ENCODE measurements at places on chromosomes 12 and 14.
A peak's percentile ranks its signal among the peaks of the same experiment; 100 is the strongest.

DNA sequence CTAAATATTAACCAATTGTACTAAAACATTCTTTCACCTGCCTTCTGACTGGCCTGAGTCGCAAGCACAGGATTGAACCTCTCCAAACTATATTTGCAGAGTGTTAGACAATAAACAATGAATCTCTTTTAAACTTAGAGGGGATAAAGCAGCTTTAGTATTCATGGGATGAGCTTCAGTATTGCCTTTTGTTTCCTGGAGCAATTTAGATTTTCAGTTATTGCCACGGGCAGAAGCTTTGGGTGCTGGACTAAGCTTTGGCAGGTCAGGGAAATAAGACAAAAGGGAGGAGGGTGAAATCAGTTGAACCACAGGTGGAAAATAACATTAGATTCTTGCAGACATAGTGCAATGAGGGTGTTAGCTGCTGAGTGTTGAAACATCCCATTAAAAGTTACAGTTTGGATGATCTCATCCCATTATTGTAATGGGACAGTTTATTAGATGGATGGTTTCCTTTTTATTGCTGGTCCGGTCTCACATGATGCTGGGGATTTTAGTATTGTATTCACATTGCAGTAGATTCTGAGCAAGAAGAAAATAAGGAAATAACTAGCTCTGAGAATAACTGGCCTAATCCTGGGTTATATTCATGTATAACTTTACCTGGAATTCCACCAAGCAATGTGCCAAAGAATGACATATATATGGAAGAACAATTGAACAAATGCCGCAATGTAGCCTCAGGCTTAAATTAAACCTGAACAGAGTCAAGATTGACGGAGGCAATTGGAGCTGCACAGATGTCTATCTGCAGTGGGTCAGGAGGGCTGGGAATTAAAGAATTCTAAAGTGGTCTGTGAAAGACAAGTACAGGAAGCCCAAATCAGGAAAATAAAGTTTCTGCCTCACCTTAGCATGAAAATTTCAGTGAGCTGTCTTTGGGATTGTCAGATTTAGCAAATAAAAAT, 1092.8 kb upstream of the SEL1L start:
- DNase-seq, result no peak

GRCh38 chr14:79040790-79041189, 870.6 kb downstream of the NRXN3 start:
- no peak for DNase-seq

GRCh38 chr14:28365510-28365909, 401.1 kb upstream of the FOXG1 start:
- no peak for DNase-seq

DNA sequence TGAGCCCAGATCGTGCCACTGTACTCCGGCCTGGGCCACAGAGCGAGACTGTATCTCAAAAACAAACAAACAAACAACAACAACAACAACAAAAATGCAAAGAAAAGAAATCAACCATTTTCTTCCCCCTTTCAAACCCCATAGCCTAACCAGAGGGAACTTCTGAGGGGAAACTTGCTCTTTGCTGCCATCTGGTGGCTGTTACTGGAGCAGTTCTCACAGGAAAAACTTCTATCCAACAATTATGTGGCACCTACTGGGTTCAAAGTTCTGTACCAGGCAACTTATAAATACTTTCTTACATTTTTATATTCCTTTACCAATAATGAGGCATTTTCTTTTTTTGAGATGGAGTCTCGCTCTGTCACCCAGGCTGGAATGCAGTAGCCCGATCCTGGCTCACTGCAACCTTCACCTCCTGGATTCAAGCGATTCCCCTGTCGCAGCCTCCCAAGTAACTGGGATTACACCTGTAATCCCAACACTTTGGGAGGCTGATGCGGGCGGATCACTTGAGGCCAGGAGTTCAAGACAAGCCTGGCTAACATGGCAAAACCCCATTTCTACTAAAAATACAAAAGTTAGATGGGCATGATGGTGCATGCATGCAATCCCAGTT, 50.9 kb upstream of the BICDL1 start:
- DNase-seq, result peak; percentile 10

DNA sequence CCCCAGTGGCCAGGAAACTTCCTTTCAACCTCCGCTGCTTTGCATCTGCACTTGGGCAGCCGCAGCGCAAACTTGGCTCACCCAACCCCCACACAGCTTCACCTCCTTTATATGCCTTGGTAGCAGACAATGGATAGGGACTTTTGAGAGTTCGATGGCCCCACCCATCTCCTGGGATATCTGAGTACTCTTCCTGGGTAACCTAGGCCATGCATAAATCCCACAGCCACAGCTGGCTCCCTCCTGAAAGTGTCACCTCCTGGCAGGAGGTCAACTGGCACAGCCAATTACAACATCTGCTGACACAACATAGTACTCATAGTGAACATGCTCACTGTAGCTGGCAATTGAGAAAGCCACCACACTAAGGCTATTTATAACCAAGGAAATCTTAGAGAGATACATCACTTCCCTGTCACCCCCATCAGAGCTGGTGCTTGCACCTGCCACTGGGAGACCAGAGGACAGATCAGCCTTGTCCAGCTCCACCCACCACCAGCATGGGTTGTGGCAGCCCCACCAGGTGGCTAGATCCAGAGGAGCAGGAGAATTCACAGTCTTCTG, 410.0 kb downstream of the SYT1 start:
- DNase-seq, result no peak

DNA sequence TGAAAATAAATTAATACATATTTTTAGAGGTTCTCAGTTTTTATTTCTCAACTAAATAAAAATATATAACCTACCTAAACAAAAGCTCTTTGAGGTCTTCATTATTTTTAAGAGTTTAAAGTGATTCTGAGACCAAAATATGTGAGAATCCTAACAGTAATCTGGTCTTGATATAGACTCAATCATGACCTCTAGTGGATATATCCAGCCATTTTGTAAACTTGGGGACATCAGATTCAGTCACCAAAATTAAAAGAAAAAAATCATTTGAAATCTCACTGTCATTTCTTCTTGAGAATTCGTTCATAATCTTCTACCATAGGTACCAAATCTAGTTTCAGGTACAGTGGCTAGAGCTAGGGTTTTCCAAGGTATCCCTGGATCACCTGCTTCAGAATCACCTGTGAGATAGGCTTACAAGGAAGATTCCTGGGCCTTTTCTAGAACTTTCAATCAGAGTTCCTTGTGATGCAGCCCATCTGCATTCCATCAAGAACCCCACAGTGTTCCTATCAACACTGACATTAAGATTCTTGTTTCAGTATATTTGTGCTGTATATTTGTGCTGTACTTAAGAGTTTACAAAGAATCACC, 214.9 kb downstream of the ADAMTS20 start:
- DNase-seq, result no peak
